ENCODE measurements at places on chromosomes 3 and 15.
A peak's percentile ranks its signal among the peaks of the same experiment; 100 is the strongest.

- H3K36me3 ChIP-seq = no peaks in the 10 kb centered on the region
- H3K4me1 ChIP-seq = no peaks in the 10 kb centered on the region
- H3K4me3 ChIP-seq = no peak overlapping the region
- no peaks in the 10 kb centered on the region for H3K27me3 ChIP-seq
Measured at GRCh38 chr3:52503788-52504424, 8.8 kb downstream of the STAB1 start.

DNA sequence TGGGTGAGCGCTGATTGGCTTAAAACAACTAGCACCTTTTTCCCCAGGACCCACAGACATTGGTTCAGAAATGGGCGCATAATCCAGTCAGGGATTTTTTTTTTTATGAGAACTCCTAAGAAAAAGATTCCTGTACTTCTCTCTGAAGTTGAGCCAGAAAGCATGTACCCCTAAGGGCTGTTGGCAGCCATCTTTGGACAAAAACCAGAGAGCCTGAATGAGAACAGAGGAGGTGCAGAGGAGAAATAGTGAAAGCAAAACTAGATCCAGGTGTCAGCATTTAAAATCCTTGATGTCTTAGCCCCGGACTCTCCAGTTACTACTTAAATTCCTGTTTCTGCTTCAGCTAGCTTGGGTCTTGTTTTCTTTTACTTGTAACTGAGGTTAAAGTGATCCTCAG lies 1.9 kb upstream of the SLC27A2 start:
- H3K4me3 ChIP-seq = no peak overlapping the region
- H3K27me3 ChIP-seq = peaks cover 26% of the 10 kb centered on the region
- no peak overlapping the region for H3K27ac ChIP-seq
- H3K4me1 ChIP-seq = peaks cover 9% of the 10 kb centered on the region
- no peak for DNase-seq

DNA sequence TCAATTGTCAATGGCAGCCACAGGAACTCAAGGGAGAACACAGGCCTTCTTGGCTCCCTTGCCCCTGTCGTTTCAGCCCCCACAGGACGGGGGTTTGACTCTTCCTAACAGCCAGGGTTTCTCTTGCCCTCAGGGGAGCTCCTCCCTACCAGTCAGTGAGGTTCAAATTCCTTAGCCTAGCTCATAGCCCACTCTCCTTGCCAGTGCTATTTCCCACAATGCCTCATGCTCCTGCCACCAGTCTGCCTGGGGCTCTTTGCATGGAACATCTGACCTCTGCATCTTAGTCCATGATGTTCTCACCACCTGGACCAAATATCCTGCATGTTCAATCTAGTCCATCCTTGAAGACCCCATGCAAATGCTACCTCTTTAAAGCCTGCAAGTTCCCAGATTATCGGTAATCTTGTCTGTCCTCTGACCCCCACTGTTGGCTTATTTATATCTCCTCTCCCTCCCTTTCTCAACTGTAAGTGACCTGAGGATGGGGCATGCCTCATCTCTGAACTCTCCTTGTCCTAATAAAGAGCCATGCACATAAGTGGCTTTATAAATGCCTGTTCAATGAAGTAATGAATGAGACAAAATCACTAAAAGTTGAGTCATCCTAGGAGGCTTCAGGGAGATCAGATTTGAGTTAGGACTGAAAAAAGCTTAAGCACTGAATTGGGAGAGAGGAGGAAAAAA lies 78.0 kb downstream of the MYO1E start:
- H3K27ac ChIP-seq = no peak overlapping the region
- H3K27me3 ChIP-seq = no peaks in the 10 kb centered on the region
- no peaks in the 10 kb centered on the region for H3K36me3 ChIP-seq
- H3K4me1 ChIP-seq = peaks cover 15% of the 10 kb centered on the region
- no peak overlapping the region for H3K4me3 ChIP-seq

DNA sequence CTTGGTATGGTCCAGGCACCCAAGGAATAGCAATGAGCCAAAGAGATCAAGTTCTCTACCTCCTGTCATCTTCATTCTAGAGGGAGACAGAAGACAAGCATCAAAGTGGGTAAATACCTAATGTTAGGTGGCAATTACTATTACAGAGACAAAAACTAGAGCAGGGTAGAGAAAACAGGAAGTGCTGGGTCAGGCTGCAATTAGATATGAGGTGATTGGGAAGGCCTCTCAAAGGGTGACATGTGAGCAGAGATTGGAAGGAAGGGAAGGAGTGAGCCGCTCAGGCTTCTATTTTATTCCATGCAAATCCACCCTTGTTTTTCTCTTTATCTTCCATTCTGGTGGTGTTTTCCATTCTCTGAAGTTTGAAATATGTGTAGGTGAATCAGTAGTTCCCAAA lies 37.4 kb downstream of the EBLN2 start:
- no peak for DNase-seq
- H3K27ac ChIP-seq = no peak overlapping the region
- no peaks in the 10 kb centered on the region for H3K36me3 ChIP-seq
- H3K4me3 ChIP-seq = no peak overlapping the region

DNA sequence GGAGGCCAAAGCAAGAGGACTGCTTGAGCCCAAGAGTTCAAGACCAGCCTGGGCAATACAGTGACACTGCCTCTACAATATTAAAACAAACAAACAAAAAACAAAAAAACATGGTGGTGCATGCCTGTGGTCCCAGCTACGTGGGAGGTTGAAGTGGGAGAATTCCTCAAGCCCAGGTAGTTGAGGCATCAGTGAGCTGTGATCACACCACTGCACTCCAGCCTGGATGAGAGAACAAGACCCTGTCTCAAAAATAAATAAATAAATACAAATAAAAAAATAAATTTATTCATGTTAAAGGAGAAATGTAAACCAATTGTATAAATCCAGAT lies 200.6 kb downstream of the BCHE start:
- H3K4me3 ChIP-seq = no peak overlapping the region
- DNase-seq = no peak
- H3K36me3 ChIP-seq = no peaks in the 10 kb centered on the region

GRCh38 chr3:111890051-111890580 lies 31.1 kb downstream of the PHLDB2 start:
- no peak for DNase-seq
- H3K36me3 ChIP-seq = no peaks in the 10 kb centered on the region

GRCh38 chr15:72229076-72229946 lies 1.7 kb downstream of the PKM start:
- peak overlapping the region; percentile 97 for H3K27ac ChIP-seq
- peak overlapping the region; percentile 82 for H3K4me3 ChIP-seq
- H3K4me1 ChIP-seq = peaks cover 15% of the 10 kb centered on the region
- peak; percentile 38 for DNase-seq

DNA sequence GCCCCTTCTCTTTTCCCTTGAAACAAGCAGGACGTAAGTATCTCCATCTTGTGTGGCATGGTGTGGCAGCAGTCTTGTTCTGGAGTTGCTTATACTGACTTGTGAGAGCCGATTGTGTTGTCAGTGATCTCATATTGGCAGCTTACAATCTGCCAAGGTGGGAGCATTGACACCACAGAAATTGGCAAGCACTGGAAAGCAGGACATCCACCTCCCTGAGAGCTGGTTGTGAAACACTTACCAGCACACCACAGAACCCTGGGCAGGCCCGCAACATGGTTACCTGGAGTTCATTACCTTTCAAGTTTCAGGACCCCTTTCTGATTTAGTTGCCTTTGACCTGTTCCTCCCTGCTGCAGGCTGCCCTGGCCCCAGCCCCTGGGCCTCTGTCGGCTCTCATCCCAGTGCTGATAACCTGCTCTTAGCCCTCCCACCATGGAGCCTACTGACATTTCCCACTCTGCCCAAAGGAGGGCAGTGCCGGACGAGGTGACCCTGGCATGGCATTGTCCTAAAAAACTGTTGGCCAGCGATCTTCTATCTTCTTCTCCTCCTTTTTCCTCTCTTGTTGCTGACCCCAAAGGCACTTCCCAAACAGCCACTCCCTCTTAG lies 10.6 kb upstream of the ATP2B2 start:
- H3K4me1 ChIP-seq = peaks cover 7% of the 10 kb centered on the region
- no peaks in the 10 kb centered on the region for H3K36me3 ChIP-seq
- H3K27ac ChIP-seq = no peak overlapping the region
- H3K27me3 ChIP-seq = peaks cover 8% of the 10 kb centered on the region
- DNase-seq = no peak

- no peaks in the 10 kb centered on the region for H3K4me1 ChIP-seq
- no peaks in the 10 kb centered on the region for H3K36me3 ChIP-seq
- no peak overlapping the region for H3K27ac ChIP-seq
- DNase-seq = no peak
Measured at GRCh38 chr3:101932326-101933068, 83.2 kb downstream of the NFKBIZ start.

DNA sequence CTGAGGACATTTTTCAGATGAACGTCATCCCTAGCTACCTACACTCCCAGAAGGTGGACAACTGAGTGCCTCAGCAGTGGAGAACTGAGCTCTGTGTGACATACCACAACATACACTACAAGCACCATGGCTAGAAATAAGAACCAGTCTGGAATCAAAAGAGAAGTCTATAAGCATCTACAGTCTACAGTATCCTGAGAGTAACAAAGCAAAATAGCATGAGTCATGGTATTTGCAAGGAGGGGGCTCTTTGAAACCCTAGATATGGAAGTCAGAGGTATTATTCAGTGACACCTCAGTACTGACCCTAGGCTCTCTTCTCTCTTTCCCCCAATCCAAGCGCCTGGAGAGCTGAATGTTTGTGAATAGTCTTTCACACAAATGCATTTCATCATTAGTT lies 87.5 kb downstream of the TNIK start:
- DNase-seq = no peak
- H3K4me3 ChIP-seq = no peak overlapping the region
- H3K36me3 ChIP-seq = no peaks in the 10 kb centered on the region
- H3K27me3 ChIP-seq = no peaks in the 10 kb centered on the region
- peaks cover 5% of the 10 kb centered on the region for H3K4me1 ChIP-seq
- no peak overlapping the region for H3K27ac ChIP-seq
